ENCODE measurements at places on chromosomes 3 and 15.
A peak's percentile ranks its signal among the peaks of the same experiment; 100 is the strongest.

DNA sequence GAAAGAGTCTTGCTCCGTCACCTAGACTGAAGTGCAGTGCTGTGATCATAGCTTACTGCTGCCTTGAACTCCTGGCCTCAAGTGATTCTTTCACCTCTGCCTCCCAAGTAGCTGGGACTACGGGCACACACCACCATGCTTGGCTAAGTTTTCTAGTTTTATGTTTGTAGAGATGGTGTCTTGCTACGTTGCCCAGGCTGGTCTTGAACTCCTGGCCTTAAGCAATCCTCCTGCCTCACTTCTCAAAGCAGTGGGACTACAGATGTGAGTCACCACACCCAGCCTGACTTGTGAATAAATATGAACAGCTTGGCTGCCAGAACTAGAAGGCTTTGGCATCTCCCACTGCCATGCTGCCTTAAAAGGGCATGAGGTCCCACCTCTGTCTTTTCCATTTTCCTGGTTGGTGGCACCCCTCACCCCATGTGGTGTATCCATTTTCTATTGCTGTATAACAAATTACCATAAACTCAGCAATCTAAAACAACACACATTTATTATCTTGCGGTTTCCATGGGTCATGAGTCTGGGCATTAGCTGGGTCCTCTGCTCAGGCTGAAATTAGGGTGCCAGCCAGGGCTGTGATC is 44.3 kb downstream of the PTPRG start:
- no peak for DNase-seq

DNA sequence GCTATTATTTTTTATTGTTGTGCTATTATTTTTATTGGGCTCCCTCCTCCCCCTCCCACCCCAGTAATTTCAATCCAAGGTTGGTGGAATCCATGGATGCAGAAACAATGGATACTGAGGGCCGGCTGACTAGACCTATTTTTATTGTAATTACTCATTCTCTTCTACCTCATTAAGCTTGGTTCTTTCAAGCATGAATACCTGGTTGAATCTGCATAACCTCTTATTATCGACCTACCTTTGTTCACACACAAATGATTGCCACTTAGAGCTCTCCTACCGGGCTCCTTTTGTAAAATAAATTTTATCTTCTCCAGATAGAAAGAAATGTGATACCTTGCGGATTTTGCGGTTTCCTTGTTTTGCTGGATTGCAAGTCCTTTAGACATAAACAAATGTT is 31.6 kb downstream of the BTD start:
- peak; percentile 53 for DNase-seq

DNA sequence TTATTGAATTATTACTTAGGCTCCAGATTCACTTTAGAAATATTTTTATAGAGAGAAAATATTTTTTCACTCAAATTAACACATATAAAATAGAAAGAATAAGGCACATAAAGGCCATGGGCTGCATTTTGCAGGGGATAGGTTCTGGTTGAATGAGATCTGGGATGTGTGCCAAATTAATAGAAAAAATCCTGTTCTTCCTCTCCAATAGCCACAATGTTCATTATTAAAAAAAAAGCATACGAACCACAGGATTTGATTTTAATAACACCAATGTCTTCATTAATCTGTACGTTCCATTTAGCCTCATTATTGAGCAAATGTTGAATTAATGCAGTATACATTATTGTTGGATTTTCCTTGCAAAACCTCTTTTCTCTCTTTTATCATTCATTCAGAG is 622.8 kb upstream of the AGTR1 start:
- DNase-seq = peak; percentile 17

- no peak for DNase-seq
Measured at GRCh38 chr15:95400428-95400827, 930.1 kb upstream of the NR2F2 start.

DNA sequence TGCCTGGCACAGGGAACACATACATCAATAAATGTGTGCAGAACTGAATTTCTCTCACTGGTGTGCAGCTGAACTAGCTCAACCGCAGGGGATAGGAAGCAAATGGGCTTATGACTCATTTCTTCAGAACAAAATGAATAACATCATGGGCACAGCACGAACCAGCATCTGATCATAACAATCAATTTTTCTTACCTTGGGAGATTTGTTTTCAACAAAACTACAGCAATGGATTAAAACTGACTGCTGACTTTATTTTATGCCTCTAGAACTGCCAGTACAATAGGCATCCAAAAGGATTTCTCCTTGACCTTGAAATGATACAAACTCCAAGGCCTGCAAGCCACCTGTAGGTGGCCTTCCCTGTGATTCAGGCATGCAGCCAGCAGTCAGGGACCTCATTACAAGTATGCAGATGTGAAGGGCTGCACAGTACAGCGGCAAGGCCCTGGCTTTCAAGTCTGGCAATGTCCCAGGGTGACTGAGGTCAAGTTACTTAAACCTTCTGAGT is 26.1 kb downstream of the TAMM41 start:
- no peak for DNase-seq

GRCh38 chr3:38731522-38731921 is 82.0 kb upstream of the SCN5A start:
- no peak for DNase-seq

GRCh38 chr3:22156868-22157267 is 405.9 kb upstream of the ZNF385D start:
- DNase-seq = no peak

DNA sequence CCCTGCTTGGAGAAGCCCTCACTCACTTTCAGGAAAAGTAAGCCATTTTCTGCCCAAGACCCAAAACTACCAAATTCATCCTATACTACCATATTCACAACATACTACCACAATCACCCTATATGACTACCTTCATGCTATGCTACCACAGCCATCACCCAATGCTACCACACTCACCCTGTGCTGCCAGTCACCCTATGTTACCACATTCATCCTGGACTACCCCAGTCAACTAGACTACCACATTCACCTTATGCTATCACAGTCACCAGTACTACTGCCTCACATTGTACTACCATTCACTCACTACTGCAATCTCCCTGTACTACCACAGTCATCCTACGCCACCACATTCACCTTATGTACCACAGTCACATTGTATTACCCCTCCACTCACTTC is 58.4 kb upstream of the CDV3 start:
- no peak for DNase-seq

GRCh38 chr15:34815836-34816235 is 20.5 kb upstream of the ACTC1 start:
- no peak for DNase-seq

GRCh38 chr3:193030276-193030675 is 112.6 kb upstream of the MB21D2 start:
- DNase-seq = peak; percentile 60

- DNase-seq = no peak
Measured at GRCh38 chr3:126291061-126291460, 66.1 kb downstream of the KLF15 start.

DNA sequence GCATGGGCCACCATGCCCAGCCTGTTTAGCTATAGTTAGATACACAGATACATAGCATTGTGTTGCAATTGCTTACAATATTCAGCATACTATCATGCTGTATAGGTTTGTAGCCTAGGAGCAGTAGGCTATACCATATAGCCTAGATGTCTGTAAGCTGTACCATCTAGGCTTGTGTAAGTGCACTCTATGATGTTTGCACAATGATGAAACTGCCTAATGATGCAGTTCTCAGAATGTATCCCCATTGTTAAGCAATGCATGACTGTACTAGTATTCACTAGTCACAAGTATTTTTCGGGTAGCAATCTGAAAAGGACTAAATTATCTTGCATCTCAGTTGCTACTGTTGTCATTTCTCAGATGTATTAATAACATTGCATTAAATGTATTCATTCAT is 16.0 kb downstream of the PIGB start:
- DNase-seq = no peak

- no peak for DNase-seq
Measured at GRCh38 chr3:139585820-139586219, 46.3 kb upstream of the RBP1 start.

GRCh38 chr3:11619461-11619860 is 24.3 kb downstream of the VGLL4 start:
- no peak for DNase-seq

GRCh38 chr3:11146773-11147660 is 7.3 kb upstream of the HRH1 start:
- DNase-seq = no peak

- no peak for DNase-seq
Measured at GRCh38 chr3:89113893-89114840, 6.7 kb downstream of the EPHA3 start.

DNA sequence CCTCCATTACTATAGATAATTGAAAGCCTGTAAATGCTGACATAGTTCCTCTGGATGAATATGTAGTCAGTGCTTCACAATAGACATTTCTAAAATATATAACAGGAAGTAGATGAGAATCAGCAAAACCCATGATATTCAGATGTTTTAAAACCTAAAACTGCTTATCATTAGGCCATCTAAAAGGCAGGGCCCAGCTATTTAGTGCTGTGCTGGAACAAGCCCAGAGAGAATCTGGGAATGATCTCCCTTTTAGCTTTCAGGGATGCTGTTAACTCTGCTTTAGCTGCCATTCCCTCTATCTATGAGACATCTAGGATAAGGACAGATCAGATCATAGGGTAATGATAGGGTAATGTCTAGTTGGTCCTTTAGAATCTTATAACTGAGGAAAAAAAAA is 106.8 kb downstream of the SLMAP start:
- no peak for DNase-seq

DNA sequence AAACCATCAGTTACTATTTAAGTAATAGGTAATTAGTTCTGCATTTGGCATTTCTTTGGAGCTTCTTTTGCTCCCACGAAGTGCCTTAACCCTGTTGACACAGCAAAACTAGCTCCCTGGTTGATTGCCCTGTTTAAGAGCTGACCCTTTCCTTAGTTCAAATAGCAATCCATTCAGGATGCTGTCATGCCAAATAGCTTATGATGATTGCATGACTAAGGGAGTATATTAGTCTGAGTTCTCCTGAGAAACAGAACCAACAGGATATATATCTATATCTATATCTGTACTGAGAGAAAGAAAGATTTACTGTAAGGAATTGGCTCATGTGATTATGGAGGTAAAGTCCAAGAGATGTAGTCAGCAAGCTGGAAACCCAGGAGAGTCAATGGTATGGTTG is 50.3 kb upstream of the SPRED1 start:
- DNase-seq = no peak

- no peak for DNase-seq
Measured at GRCh38 chr15:68868296-68868695, 47.6 kb upstream of the ANP32A start.

DNA sequence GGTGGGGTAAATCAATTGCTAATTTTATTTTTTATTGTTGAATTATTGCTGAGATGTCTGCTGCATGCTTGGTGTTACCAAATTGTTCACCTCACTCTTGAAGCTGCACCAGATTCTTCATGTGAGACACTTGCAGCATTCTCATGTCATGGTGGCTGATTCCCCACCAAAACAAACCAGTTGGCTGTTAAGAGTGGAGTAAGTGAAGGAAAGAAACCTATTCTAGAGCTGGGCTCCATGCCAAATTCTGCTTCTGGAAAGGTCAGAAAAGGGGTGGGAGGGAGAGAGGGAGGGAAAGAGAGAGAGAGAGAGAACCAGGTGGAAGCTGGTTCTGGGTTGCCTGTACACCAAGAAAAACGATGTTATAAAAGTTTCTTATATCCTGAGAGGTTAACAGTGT is 317.5 kb upstream of the THRB start:
- DNase-seq = no peak

- no peak for DNase-seq
Measured at GRCh38 chr15:87193481-87193880, 1063.1 kb downstream of the NTRK3 start.

GRCh38 chr3:133573629-133574194 is at the start of gene CDV3:
TSS of gene CDV3 (plus strand) at chr3:133573686. CDS start at chr3:133574045, 359 bp downstream.
- no peak for DNase-seq

GRCh38 chr15:44300572-44300971 is 12.1 kb downstream of the GOLM2 start:
- DNase-seq = no peak

DNA sequence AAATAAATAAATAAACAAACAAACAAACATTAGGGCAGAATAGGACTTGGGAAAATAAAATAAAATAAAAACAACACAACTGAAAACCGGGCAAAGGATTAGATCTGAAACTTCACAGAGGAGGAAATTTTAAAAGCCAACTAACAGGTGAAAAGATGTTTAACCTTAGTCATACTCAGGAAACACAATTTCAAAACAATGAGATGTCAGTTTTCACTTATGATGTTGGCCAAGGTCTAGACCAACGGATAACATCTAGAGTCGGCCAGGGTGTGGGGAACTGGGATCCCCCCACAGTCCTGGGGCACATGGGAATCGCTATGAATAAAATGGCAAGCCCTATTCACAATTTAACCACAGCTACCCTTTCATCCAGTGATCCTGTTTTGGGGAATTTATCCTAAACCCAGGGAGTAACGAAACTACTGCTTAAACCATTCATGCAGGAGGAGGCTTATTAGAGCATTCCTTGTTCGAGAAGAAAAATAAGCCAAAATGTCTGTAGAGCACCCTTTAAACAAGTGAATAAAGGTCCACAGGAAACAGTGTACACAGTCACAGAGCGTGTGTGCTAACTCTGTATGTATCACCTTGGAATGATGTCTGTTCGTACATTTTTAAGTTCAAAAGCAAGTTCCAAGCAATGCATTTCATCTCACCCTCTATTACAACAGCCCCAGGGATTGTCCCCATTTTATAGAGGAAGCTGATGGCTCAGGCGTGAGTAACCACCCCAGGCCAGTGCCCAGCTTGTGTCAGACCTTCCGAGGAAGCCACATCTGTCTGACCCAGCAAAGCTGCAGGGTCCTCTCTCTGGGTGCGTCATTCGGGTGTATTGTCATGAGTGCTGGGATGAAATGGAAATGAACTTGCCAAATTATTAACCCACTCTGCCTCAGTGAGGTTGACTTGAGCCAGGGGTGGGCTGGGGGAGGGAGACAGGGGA is 6.3 kb upstream of the ANPEP start:
- DNase-seq = no peak

- DNase-seq = no peak
Measured at GRCh38 chr3:148238421-148238821, 459.3 kb upstream of the AGTR1 start.

GRCh38 chr3:159664006-159664405 is 324.6 kb upstream of the IL12A start:
- DNase-seq = no peak

DNA sequence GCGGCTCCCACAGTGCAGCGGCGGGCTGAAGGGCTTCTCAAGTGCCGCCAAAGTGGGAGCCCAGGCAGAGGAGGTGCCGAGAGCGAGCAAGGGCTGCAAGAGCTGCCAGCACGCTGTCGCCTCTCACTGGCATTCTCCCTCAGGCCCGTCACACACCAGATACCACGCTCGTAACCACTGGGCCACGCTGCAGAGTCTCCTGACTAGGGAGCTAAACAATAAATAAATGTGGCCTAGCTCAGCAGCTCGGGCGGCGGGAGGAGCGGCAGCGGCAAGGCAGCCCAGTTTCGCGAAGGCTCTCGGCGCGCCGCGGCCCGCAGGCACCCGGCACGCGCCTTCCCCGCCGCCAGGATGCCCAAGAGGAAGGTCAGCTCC is 55.9 kb upstream of the FAM174B start:
- DNase-seq = no peak
